ENCODE measurements at places on chromosomes 4 and X. TPM values are rescaled to one million over a fixed set of nuclear protein-coding genes. Genes with fewer than 3 reads are reported as not detected.

The PHF8 gene
- 17.9 TPM for total RNA-seq

The DDX53 gene
- not detected for total RNA-seq

The GPR82 gene
- not detected for total RNA-seq

The HTN3 gene
- total RNA-seq, result not detected

The ZNF275 gene
- total RNA-seq, result 4.9 TPM

The CDS1 gene
- not detected for total RNA-seq

The ITM2A gene
- total RNA-seq, result not detected

The EXOC1L gene
- not detected for total RNA-seq

The STOX2 gene
- 0.29 TPM for total RNA-seq

The CD38 gene
- not detected for total RNA-seq

The CT45A10 gene
- total RNA-seq, result not detected

The ELOVL6 gene
- total RNA-seq, result 37.5 TPM

The SH3TC1 gene
- 6.7 TPM for total RNA-seq

The RBMXL3 gene
- not detected for total RNA-seq

The SHROOM3 gene
- 6.6 TPM for total RNA-seq

The TMPRSS11D gene
- total RNA-seq, result not detected

The EDNRA gene
- total RNA-seq, result 0.86 TPM

The GC gene
- total RNA-seq, result not detected

The DGKQ gene
- 10.5 TPM for total RNA-seq

The PDZD11 gene
- 92.9 TPM for total RNA-seq

The GYPE gene
- 0.53 TPM for total RNA-seq

The TBC1D19 gene
- total RNA-seq, result 20.4 TPM

The NEXMIF gene
- not detected for total RNA-seq

All from myometrial cell (primary cell).